Right atrium auricular region (tissue), 2 donors: ENCODE measurements at places on chromosomes 5 and 9.

DNA sequence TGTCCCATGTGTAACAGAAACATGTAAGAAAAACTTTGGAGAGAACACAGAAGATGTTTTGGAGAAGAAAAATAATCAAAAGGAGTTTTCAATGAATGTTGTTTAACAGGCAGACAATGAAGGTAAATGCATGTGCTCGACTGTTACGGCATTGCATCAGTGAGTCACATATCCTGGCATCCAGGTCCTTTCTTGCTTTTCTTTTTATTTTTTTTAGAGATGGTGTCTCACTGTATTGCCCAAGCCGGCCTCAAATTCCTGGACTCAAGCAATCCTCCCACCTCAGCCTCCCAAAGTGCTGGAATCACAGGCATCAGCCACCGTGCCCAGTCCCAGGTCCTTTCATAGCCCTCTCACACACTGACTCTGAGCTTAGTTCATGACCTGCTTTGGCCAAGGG is 181.8 kb downstream of the DTWD2 start:
- DNase-seq: no peak

- no peak for DNase-seq
Measured at GRCh38 chr9:133873461-133873891, 118.6 kb downstream of the VAV2 start.

DNA sequence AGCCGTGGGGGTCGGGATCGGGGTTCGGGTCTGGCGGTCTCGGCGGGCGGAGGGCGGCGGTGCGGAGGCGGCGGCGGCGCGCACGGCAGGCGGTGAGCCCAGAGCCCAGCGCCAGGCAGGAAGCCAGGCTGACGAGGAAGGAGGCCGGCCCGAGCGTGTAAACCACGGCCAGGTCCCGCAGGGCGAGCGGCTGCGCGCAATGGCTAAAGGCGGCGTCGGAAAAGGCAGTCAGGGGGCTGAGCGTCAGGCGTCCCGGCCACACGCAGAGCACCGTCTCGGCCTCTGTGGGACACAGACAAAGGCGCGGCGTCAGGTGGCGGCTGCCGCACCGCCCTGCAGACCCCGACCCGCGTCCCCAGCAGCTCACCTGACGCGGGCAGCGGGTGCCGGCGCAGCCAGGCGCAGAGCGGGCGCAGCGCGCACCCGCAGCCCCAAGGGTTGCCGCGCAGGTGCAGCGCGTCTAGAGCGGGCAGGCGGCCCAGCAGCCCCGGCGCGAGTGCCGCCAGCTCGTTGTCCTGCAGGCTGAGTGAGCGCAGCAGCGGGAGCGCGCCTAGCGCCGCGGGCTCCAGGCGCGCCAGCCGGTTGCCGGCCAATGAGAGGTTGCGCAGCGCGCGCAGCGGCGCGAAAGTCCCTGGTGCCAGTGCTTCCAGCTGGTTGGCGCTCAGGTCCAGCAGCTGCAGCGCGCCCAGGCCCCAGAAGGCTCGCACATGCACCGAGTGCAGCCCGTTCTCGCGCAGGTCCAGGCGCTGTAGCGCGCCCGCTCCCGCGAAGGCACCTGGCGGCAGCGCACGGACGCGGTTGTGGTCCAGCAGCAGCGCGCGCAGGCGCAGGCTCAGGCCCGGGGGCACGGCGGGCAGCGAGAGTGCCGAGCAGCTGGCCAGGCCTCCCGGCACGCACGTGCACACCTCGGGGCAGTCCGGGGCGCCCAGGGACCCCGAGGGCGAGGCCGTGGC is 671 bp downstream of the LRRC26 start:
- no peak for DNase-seq

GRCh38 chr9:98971915-98972223 is 28.2 kb downstream of the COL15A1 start:
- DNase-seq: no peak
